NCI-H187 treated with DMSO at 0.1 percent for 48 hours (cell line): ENCODE measurements at places on chromosomes 5 and 9.

DNA sequence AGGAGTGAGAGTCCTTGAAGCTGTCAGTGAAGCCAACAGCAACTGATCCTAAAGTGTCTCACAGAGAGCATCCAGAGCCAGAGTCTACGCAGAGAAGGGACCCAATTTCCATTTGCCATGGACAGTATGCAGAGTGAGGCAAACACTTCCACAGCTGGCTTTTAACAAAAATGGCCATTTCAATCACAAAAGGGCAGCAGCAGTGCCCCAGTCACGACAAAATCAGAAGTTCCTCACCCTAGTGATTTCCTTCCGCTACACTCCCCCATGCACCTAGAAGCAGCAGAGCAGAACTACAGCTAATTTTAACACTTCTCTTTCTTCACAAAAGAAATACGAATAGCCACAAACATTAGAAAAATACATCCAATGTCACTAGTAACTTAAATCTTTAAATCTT lies 27.9 kb downstream of the FBXW11 start:
- no peak for DNase-seq

- DNase-seq, result no peak
Observed at GRCh38 chr5:137398154-137398553, 101.0 kb downstream of the SPOCK1 start.

DNA sequence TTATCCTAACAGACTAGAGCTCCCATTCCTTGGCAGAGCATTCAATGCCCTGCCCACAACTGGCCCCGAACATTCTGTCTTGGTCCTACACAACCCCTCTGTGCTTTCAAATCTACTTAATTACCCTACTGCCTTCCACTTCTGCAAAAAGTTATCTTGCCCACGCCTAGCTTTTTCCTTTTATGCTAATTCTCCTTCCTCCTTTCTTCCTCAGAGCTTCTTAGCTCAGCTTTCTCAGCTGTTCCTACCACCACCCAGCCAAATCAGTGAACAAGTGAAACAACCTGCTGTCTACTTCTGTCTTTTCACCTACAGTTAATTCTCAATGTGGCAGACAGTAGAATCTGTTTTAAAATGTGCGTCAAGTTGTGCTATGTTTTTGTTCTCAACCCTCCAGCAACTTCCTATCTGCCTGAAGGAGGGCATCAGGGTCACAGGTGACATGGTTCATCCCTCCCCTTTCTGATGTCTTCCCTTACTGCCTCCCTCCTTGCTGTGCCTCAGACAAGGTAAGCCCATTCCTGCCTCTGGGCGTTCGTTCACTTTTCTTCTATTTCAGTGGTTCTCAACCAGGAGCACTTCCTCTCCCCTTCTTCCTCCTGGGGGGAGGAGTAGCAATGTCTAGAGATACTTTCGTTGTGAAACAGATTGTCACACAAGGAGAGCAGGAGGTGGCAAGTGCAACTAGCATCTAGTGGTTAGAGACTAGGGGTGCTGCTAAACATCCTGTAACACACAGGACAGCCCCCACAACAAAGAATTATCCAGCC lies 1.3 kb upstream of the REEP5 start:
- DNase-seq, result no peak

GRCh38 chr5:150489360-150490295 lies 18.3 kb upstream of the NDST1 start:
- no peak for DNase-seq

- no peak for DNase-seq
Observed at GRCh38 chr9:134217431-134218210, 53.3 kb upstream of the RNU6ATAC start.

DNA sequence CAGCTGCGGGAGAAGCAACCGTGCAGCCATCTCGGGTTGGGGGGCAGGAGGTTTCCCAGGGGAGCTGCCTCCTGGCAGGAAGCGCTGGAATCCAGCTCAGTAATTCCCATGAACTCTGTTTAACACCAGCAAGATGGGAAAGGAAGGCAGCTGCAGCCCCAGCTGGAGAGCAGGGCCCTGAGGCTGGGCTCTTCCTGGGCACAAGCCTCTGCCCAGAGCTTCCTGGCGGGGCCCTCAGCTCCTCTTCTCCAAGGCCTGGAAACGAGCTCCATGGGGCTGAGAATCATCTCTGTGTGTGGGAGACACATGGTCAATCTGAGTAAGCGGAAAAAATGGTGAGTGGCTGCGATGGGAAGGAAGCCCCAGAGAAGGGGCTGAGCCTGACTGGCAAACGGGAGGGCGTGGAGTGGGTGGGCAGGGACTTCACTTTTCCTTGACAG lies 6.3 kb downstream of the MRPL36 start:
- no peak for DNase-seq

DNA sequence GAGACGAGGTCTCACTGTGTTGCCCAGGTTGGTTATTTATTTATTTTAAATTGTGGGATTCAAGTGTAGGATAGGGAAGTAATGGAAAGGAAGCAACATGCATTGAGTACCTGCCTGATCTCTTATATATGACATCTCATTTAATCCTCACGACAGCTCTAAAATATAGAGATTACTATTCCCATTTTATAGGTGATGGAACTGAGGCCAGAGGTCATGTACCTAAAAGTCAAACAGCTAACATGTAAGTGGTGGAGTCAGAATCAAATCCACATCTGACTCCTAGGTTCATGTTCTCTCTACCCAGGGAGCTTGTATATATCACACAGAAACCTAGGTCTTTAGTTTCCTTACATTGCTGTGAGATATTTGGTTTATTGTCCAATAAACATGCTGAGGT lies 26.1 kb upstream of the MATR3 start:
- no peak for DNase-seq

DNA sequence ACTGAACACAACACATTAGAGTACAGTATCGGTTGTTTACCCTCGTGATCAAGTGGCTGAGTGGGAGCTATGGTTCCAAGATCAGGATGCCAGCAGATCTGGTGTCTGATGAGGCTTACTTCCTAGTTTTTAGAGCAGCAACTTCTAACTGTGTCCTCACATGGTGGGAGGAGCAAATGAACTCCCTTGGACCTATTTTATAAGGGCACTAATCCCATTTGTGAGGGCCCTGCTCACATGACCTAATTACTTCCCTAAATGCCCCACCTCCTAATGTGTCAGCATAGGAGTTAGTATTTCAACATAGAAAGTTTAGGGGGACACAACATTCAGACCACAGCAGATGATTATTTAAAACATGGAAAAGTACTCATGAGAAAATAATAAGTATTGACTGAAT lies 111.8 kb downstream of the GCNT1 start:
- DNase-seq, result no peak
